ENCODE measurements at places on chromosomes 11 and 22. TPM values are rescaled to one million over a fixed set of nuclear protein-coding genes. Genes with fewer than 3 reads are reported as not detected.

The FAM180B gene
- polyA plus RNA-seq: not detected

The THY1 gene
- polyA plus RNA-seq: not detected

The SHANK3 gene
- not detected for polyA plus RNA-seq

The DRICH1 gene
- not detected for polyA plus RNA-seq

The CCDC81 gene
- polyA plus RNA-seq: not detected

The CENPM gene
- polyA plus RNA-seq: 14.1 TPM

The OR52N4 gene
- polyA plus RNA-seq: 0.60 TPM

The TSSK2 gene
- polyA plus RNA-seq: not detected

The NPTXR gene
- polyA plus RNA-seq: 0.31 TPM

The MUC2 gene
- polyA plus RNA-seq: not detected

The ACTN3 gene
- not detected for polyA plus RNA-seq

The PDE2A gene
- 1.2 TPM for polyA plus RNA-seq

The LRFN4 gene
- 0.42 TPM for polyA plus RNA-seq

The FOLR3 gene
- not detected for polyA plus RNA-seq

The CCDC89 gene
- polyA plus RNA-seq: not detected

The E2F8 gene
- polyA plus RNA-seq: not detected

The UNC93B1 gene
- 27.1 TPM for polyA plus RNA-seq

The MAJIN gene
- not detected for polyA plus RNA-seq

The LDLRAD3 gene
- polyA plus RNA-seq: not detected

The DLG2 gene
- 0.78 TPM for polyA plus RNA-seq

The MS4A15 gene
- polyA plus RNA-seq: not detected

The MS4A3 gene
- polyA plus RNA-seq: not detected

The TAGLN gene
- polyA plus RNA-seq: 0.15 TPM

The NDUFA6 gene
- polyA plus RNA-seq: 153 TPM

The VSTM5 gene
- polyA plus RNA-seq: not detected

The APOA5 gene
- not detected for polyA plus RNA-seq

The NXPE2 gene
- not detected for polyA plus RNA-seq

The MMP8 gene
- not detected for polyA plus RNA-seq

The DDIAS gene
- polyA plus RNA-seq: not detected

The STIP1 gene
- polyA plus RNA-seq: 98.8 TPM

The MEI1 gene
- polyA plus RNA-seq: 156 TPM

The CHRM1 gene
- not detected for polyA plus RNA-seq

The CCDC116 gene
- polyA plus RNA-seq: not detected

The SEZ6L gene
- polyA plus RNA-seq: not detected

The P2RX6 gene
- polyA plus RNA-seq: not detected

The MIOX gene
- polyA plus RNA-seq: not detected

The HBG1 gene
- not detected for polyA plus RNA-seq

The POU2AF3 gene
- not detected for polyA plus RNA-seq

The SLC25A18 gene
- not detected for polyA plus RNA-seq

The OR2AG1 gene
- polyA plus RNA-seq: not detected

The SLC5A4 gene
- not detected for polyA plus RNA-seq

The MUC6 gene
- polyA plus RNA-seq: 0.13 TPM

The LRRC10B gene
- polyA plus RNA-seq: not detected

The C11orf42 gene
- polyA plus RNA-seq: not detected

The OSBP2 gene
- 0.39 TPM for polyA plus RNA-seq

The MFRP gene
- not detected for polyA plus RNA-seq

The CLMP gene
- 0.97 TPM for polyA plus RNA-seq

The MS4A1 gene
- polyA plus RNA-seq: 10.2 TPM

The RAB36 gene
- polyA plus RNA-seq: 1.1 TPM

The ZP1 gene
- 0.50 TPM for polyA plus RNA-seq

The CHRNA10 gene
- polyA plus RNA-seq: 0.11 TPM
